ENCODE measurements at places on chromosomes 5 and 9.

- no peak for DNase-seq
These were observed 24.2 kb upstream of the MELK start for GRCh38 chr9:36548454-36548853.

DNA sequence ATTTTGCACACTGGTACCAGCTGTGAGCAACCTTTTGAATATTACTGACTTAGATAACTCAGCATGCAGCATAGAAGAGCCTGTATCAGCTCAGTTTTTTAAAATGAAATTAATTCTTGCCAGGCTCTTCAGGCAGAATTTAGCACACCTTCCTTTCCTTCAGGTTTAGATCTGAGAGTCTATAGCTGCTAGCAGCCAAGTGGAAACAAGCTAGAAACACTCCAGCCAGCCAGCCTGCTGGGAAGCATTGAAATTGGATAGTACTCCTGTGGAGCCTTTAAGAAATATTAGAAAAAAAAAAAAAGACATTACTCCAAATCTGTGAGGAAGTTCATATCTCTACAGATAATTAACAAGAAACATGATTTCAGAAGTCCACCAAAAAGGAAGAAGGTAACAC lies 812.2 kb downstream of the DTWD2 start:
- DNase-seq = no peak

DNA sequence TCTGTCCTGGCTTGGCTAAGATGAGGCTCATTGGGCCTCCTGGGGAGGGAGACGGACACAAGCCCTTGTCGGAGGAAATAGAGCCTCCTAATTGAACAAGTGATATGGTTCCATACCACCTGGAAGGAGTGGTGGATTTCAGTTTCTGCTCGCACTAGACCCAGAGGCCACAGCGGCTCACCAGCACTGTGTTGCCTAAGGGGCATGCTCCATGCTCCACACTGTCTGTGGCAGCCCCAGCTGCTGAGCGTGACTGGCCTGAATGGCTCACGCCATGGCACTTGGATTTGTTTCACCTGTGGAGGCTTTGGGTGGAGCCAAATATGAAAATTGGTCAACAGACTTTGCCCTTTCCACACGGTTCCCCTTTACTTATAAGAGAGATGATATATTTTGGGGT lies 181.1 kb downstream of the HSPA4 start:
- DNase-seq = no peak

GRCh38 chr5:42506662-42507061 lies 83.4 kb downstream of the GHR start:
- no peak for DNase-seq

DNA sequence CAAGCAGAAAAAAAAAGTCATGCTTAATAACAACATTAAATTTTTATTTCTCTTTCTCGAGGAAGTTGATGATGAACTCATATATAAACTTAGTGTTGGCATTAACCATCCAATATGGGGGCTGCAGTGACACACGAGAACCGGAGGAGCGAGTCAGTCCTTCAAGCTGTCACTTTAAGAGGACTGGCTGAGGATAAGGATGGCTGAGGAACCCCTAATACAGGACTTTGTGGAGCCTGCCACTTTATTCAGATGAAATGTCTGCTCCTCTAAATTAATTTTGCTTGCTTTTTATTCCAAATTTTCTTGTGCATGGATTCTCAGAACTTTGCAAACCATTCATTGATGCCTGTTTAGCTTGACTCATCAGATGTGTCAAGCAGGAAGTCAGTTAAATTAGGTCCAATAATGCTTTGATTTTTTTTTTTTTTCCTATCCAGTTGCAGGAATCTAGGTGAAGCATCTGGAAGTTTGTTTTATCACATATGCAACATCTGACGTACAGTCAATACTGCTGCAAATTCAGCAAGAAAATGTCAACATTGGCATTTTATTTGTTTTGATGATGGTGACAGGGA lies 144.2 kb upstream of the COL5A1 start:
- DNase-seq = no peak

- no peak for DNase-seq
These were observed 72.0 kb downstream of the ANKRD33B start for GRCh38 chr5:10635867-10636350.

GRCh38 chr5:120217001-120217400 lies 247.1 kb upstream of the PRR16 start:
- DNase-seq = no peak

All from cortex of kidney (tissue), 1 donor.